ENCODE measurements at places on chromosomes 5 and 9.

GRCh38 chr9:104635456-104635855 lies 17.5 kb upstream of the OR13C9 start:
- no peak for DNase-seq

- DNase-seq: no peak
Measured at GRCh38 chr5:73121119-73121463, 716 bp downstream of the TMEM171 start.

- DNase-seq: no peak
Measured at GRCh38 chr5:89276566-89277305, 393.8 kb upstream of the MEF2C start.

DNA sequence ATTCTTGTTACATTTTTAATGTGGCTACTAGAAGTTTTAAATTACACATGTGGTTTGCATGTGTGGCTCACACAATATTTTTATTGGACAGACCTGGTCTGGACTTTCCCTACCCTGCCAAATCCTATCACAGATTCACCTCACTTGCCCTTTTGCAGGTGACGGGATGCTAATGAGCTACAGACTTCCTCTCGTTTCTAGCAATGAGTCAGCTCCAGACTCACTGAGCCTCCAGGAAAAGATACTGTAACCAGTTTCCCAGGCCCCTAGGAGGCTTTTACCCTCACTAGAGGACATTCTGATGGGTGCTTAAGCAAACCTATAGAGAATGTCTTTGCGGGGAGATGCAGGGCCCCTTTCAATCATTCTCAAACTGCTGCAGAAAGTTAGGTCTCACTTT lies 135.4 kb downstream of the WDR41 start:
- DNase-seq: peak; percentile 51

DNA sequence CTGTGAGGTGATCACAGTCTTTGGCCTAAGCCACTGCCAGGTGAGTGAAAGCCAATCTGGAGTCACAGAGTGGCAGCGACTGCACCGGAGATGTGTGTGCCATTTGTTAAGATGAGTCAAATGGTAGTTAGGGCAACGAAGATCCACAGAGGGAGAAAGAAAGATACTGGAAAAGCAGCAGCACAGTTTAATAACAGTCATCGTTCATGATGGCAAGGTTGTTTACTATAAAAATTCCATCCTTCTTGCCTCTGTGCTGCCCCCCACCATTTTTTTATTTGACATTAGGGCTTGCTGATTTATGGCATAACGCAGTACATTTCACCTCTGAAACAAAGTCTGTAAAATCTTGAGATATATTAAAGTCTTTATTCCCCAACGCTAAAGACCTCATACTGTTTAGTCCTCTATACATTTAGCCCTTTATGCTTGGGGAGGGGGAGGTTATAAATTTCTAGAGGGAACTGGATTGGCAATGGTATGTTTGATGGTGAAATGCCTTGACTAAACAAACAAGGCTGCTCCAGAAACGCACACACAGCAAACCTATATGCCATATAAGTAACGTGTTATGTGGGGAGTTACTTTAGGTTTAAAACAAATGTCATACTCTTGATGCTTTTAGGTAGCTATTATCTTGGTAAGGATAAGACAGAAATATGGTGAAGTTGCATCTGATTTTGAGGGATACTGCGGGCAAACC lies 55.8 kb upstream of the ABL1 start:
- DNase-seq: no peak

DNA sequence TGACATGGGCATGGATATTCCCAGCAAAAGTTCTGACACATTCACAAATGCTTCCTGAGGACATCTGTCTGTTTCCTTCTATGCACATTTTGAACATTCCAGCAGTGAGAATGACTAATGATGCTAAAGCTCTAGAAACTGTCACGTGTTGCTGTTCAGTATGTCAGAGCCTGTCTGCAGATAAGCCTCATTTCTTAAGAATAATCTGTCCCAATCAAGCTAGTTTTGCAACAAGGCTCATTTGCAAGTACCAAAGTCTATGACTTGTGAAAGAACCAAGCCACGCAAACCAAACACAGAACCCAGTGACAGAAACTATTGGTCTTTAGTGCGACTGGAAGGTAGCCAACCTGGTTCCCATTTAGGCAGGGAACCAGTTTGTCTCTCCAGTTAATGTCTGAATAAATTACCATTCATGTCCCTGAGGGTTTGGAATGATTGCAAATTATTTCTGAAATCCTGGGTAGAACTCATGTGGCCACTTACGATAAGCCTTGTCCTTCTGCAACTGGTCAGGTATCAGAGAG lies 178.5 kb downstream of the C9orf152 start:
- DNase-seq: no peak

DNA sequence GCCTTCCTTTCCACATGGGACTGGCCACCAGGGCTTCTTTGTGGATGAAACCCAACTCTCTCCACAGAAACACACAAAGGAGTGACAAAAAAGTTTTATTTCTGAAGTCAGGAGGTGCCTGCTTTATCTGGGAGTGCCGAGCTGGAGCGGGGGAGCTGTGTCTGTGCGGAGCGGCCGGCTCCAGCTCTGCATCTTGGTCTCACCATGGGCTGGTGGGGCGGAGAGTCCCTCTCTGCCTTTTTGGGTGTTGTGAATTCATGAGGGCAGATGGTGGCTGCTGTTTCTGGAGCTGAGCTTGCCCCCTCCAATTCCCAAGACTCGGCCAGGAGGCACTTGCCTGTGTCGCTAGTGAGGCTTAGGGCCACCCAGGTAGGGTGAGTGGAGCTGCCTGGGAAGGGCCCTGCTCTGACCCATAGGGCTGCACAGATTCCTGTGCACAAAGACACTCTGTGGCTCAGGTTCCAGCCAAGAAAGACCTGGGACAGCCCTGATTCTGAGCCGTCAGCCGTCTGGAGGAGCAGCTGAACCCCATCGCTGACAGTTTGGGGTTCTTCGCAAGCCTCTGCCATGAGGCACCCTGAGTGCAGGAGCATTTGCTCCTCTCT lies 1.4 kb downstream of the DBH start:
- no peak for DNase-seq

DNA sequence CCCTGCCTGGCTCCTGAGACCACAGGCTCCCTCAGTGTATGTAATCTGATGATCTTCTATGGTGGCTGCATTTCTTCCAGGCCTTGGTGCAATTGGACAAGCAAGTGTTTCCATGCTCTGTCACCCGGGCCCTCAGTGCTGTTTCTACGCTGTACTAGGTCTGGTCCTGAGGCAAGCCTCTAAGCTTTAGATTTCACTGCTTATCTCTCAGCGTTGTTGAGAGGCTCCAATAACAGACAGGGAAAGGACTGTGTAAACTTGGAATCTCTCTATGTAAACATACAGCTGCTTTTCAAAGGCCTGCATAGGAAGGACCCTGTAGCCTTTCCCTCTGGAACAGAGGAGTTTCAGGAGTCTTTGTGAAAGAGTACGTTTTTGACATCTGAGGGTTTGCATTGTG lies 38.6 kb upstream of the NFIB start:
- peak; percentile 14 for DNase-seq

GRCh38 chr5:28766565-28767158 lies 1728.3 kb upstream of the CDH9 start:
- peak; percentile 6 for DNase-seq

DNA sequence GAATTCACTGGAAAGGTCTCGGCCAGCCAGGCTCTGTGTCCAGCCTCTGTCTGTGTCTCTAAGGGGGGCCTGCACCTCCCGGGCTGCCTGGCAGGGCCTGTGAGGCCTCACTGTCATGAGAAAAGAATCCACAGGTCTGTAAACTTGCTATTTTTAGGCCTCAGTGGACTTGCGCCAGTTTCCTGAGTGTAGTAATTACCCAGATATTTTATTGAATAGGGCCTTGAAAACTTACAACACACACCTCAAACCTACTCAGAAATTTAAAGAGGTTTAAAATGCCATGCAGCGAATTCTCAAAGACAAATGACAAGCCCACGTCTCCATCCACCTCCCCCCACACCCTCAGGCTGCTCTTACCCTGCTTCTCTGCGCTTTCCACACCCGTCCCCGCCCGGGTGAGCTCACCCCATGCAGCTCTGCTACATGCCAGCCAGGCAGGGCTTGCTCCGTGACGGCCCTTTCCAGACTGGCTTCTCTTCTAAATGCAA lies 8.8 kb upstream of the TENT4A start:
- DNase-seq: no peak

GRCh38 chr9:120513825-120514396 lies 66.1 kb downstream of the CDK5RAP2 start:
- no peak for DNase-seq

- DNase-seq: peak; percentile 36
Measured at GRCh38 chr5:61245486-61245885, 83.2 kb upstream of the SMIM15 start.

- DNase-seq: no peak
Measured at GRCh38 chr9:90259311-90260246, 383.0 kb downstream of the DIRAS2 start.

- no peak for DNase-seq
Measured at GRCh38 chr5:13501176-13501575, 443.3 kb downstream of the DNAH5 start.

- DNase-seq: no peak
Measured at GRCh38 chr9:134867917-134868750, 12.5 kb upstream of the FCN2 start.

- no peak for DNase-seq
Measured at GRCh38 chr5:18357486-18357885, 723.2 kb downstream of the TAF11L14 start.

DNA sequence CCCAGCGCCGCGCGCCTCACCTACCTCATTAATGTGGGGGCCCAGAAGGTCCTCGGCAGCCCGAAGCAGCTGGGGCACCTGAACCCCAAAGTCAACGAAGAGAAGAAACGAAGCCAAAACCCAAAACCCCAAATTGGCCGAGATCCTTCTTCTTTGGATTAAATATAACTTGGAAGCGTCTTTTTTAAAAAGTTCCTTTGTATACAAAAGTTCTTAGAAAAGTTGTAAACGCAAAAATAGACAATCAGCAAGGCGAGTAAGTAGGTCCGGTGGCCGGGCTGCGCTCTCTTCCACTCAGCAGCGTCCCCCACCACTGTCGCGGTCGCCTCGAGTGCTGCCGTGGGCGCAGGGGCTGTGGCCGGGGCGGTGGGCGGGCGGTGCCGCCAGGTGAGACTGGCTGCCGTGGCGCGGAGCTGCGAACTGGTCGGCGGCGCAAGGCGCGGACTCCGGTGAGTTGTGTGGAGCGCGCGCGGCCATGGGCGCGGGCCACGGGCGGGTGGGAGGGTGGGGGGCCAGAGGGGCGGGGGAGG lies 360 bp downstream of the KLF4 start:
- DNase-seq: no peak

GRCh38 chr5:162800301-162800700 lies 637.1 kb upstream of the CCNG1 start:
- no peak for DNase-seq

- DNase-seq: no peak
Measured at GRCh38 chr9:114166614-114167572, 11.6 kb downstream of the COL27A1 start.

GRCh38 chr5:108715408-108715807 lies 32.3 kb upstream of the FER start:
- no peak for DNase-seq

DNA sequence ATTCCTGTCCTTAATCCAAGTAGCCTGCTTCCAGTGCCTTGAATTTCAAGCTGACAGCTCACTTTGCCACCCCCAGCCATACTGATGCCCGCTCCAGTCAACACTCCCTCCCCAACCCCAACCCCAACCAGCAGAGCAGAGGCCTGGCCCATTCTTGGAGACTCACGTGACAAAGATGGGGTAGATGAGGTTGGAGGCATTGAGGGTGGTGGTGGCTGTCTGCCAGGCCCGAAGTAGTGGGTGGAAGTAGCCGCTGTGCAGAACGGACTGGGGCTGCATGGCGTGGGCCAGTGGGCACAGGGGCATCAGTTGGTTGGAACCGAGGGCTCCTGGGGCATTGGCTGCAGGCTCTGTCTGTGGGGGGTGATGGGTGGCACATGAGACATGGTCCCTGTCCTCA lies 7.8 kb downstream of the ALAD start:
- DNase-seq: no peak

DNA sequence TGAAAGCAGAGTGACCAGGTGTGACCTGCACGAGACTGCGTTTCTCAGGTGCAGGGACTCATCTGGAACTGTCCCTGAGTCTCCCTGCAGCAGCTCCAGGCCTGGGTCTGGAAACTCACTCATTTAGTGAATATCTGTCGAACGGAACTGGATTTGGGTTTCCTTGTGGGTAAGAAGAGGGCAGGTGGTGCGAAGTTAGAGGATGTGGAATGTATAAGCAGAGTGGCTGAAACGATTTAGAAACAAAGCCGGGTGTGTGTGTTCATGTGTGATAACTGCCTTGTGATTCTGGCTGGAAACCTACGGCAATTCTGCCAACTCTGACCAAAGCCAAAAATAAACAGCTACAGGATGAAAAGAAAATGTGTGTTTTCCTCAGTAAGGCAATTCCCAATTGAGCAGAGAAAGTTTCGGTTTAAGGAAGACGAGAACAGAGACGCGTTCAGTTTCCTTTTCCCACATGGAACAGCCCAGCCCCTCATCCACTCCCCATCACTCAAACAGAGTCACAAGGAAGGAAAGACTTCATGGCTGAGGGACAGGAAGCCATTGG lies 130.3 kb downstream of the NSG2 start:
- no peak for DNase-seq

- no peak for DNase-seq
Measured at GRCh38 chr5:166302166-166302565, 1989.3 kb upstream of the WWC1 start.

DNA sequence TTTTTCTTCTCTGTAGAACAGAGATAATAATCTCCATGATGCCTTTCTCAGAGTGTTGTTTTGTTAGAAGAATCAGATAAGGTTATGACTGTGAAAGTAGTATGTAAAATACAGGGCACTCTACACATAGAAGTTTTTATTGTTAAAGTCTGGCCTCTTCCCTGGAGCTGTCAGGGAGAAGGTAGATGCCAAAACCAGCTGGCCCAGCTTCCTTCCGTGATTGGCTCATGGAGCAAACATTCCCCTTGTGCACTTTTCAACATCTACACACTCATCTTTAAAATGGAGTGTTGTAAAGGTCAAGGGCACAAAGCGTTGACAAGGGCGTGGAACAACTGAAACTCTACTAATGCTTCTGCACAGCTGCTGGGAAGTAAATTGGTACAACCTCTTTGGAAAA lies 7.4 kb upstream of the RNF183 start:
- no peak for DNase-seq

- DNase-seq: no peak
Measured at GRCh38 chr5:172315587-172316493, 32.3 kb upstream of the UBTD2 start.

- DNase-seq: no peak
Measured at GRCh38 chr9:21239911-21240310, at the start of gene IFNA14. TSS of gene IFNA14 (minus strand) at chr9:21240005. CDS start at chr9:21239935, 70 bp downstream.

DNA sequence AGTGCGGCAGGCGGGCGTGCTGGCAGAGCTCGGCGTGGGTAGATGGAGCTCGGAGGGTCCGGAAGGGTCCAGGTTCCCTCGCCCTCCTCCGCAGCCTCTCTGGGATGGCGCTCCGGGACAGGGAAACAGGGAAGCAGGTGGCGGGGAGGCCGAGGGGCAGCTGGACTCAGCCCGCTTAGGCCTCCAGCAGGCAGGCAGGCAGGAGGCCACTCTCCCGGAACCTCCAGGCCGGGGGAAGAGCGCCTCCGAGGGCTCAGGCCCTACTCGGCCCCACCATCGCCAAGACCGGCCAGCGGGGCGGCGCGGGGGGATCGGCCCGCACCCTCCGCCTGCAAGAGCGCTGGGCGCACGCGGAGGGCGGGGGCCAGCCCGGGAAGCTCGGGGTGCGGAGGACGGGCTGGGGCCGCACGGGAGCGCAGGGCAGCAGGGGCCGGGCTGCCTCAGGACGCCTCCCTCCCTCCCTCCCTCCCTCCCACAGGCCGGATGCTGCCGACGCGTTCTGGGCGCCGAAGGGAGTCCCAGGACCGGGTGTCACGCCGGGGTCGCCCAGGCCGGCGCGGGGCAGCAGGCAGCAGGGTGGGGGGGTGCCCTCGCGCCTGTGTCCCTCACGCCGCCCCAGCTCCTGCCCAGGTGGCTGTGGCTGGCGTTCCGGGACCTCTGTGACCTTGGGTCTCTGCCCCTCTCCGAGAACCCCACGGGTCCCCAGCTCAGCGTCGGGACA lies 977 bp downstream of the MGAT4B start:
- no peak for DNase-seq
